ENCODE measurements at places on chromosomes 4 and X. TPM values are rescaled to one million over a fixed set of nuclear protein-coding genes. Genes with fewer than 3 reads are reported as not detected.

Gene FGF5
- total RNA-seq: 5.4 TPM

- no peak overlapping the region for H3K4me3 ChIP-seq
- H3K36me3 ChIP-seq: no peaks in the 10 kb centered on the region
- no peaks in the 10 kb centered on the region for H3K27me3 ChIP-seq
- H3K4me1 ChIP-seq: no peaks in the 10 kb centered on the region
Measured at GRCh38 chrX:29872831-29873230, 342.5 kb upstream of the MAGEB2 start.

- DNase-seq: no peak
- H3K27ac ChIP-seq: no peak overlapping the region
- no peak overlapping the region for H3K4me3 ChIP-seq
- no peaks in the 10 kb centered on the region for H3K4me1 ChIP-seq
- H3K27me3 ChIP-seq: no peaks in the 10 kb centered on the region
- no peaks in the 10 kb centered on the region for H3K36me3 ChIP-seq
Measured at GRCh38 chr4:146059151-146059550, 116.4 kb upstream of the LSM6 start.

DNA sequence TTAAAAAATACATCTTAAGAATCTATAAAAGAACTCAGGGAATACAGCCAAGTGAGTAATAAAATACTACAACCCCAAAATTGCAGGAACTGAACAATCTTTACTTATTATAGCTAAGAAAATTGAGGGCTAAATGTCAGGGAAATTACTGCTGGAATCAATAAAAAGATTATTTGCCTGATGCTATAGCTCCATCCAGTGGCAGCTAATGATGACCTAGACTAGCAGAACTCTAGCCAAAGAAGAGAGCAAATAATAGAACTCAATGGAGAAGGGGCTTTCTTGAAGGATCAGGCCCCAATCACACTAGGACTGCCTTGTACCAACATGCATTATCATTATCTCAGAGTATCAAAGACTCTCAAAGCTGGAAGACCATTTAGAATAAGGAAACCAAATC lies 85.0 kb upstream of the FAM241A start:
- no peak overlapping the region for H3K27ac ChIP-seq
- no peak for DNase-seq
- H3K4me3 ChIP-seq: no peak overlapping the region
- H3K27me3 ChIP-seq: no peaks in the 10 kb centered on the region
- no peaks in the 10 kb centered on the region for H3K36me3 ChIP-seq

DNA sequence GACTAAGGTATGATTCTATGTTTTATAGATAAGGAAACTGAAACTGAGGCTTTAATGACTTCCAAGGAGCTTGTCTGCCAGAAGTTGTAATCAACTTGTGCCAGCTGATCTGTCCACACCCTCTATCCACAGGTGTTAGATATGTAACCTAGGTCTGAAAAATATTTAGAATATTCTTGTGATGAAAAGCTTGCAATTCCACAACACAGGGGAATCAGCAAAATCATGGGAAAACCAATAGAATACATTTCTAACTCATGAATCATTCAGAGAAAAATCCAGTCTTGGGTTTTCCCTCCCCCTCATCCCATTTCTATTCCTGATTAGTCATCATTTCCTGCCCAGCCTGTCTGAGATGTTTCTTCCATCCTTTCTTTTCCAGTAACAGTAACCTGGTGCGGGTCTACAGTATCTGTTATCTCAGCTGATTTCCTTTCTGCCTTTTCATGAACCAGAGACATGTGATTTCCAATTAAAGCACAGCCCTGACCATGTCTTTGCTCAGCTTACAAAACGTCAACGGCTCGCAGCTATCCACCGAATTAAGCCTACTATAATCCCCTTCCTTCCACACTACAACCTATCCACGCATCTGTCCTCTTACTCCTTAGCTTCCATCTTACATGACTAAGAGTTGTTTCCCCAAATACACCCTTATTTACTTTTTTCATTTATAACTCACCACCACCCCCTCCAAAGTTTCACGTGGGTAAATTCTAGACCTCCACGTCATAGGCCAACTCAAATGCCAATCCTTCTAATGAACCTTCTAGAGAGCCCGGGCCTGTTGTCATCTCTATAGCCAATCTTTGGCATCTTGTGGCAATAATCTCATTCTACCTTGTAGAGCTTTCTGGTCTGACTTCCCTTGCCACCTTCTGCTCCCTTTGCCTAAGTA lies 961 bp upstream of the NOCT start:
- no peaks in the 10 kb centered on the region for H3K27me3 ChIP-seq
- peaks cover 18% of the 10 kb centered on the region for H3K4me1 ChIP-seq
- H3K36me3 ChIP-seq: no peaks in the 10 kb centered on the region

DNA sequence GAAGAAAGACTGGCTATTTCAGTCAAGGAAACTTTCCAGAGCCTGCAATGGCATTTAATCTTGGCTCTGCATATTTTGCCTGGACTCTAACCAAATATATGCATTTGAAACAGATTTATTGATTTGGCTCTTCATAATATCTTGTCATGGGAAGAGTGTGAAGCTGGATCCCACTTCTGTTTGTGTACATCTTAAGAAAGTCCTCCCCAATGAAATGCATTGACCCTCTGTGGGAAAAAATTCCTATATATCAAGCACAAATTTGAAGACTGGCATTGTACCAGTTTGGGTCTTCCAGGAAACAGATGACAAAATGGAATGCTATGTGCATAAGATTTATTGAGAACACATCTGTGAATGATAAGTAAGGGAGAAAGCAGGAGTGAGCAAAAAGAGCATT lies 897.3 kb upstream of the TENM3 start:
- H3K4me3 ChIP-seq: no peak overlapping the region
- H3K27ac ChIP-seq: no peak overlapping the region
- no peak for DNase-seq
- H3K4me1 ChIP-seq: no peaks in the 10 kb centered on the region

All from fibroblast of lung (primary cell).